ENCODE measurements at places on chromosomes 5 and 9.

GRCh38 chr9:122883125-122883524 lies 22.0 kb downstream of the RC3H2 start:
- DNase-seq = no peak

GRCh38 chr5:58244819-58245475 lies 214.9 kb downstream of the PLK2 start:
- DNase-seq = no peak

DNA sequence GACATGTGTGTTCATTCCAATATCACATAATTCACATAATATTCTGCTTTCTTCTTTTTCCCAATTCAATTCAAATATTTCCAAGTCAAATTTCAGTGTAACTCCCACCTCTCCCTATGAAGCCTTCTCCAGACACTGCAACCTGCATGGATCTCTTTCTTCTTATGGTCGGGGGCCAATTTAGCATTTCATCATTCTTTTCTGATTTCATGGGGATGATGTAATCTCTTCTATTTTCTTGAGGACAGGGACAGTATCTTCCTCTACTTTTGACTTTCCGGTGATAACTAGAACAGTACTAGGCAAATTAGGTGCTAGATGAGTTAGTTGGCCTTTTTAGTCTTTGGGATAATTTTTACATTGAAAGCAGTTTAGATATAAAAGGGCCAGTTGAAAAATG lies 92.7 kb downstream of the CARTPT start:
- no peak for DNase-seq

GRCh38 chr9:136975644-136976043 lies 1.7 kb upstream of the PTGDS start:
- no peak for DNase-seq

GRCh38 chr9:83934569-83935275 lies 13.5 kb upstream of the KIF27 start:
- DNase-seq = no peak

GRCh38 chr9:70010015-70010414 lies 33.6 kb upstream of the MAMDC2 start:
- DNase-seq = no peak

DNA sequence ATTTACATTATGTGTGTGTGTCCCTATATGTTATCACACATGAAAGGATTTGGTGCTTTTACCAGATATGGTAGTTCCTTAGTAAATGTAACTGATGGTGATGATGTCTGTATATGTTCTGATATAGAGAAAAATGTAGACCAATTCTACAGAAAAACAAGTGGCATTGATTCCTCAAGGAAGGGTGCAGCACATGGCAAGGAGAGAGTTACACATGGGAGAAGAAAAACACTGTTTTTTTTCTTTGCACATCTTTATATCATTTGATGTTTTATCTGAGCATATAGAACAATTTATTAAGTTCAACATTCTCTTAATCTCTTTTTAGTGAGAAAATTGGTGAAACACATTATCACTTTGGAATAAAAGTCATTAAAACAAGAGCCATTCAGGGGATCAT lies 535.0 kb upstream of the KLF4 start:
- DNase-seq = no peak

DNA sequence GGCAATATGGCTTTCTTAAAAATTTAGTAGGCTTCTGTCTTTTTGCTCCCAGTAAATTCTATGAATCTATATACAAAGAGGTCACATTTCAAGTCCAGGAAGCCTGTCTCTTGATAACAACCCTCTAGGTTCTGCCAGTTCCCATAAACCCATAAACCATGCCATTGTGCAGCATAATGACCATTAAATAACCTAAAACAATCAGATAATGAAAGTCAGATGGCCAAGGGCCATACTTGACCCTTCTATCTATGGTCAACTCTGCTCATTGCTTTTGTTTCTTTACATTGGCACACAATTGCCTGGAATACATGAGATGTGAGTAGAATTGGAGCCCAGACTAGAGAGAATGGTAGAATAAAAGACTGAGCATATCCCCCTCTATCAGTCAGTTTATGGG lies 305.4 kb upstream of the KIF2A start:
- no peak for DNase-seq

- no peak for DNase-seq
These were observed 19.7 kb upstream of the TRAF1 start for GRCh38 chr9:120946259-120946658.

DNA sequence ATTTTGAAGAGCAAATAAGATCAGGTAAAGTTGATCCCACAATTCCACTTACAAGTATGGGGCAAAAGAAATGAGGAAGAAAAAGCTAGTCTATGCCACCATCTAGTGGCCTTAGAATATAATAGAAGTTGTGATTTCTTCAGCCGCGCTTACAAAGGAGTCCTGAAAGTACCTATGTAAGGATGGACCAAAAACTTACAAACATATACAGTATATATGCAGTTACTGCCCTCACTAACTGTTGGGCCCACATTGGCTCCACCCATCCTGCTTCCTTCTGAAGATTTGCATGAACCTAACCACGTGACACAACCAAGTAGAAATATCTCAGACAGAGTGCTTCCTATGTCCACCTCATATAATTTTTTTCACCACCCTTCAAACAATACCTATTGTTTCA lies 11.7 kb upstream of the OR13D1 start:
- no peak for DNase-seq

- no peak for DNase-seq
These were observed 167.8 kb upstream of the TUT7 start for GRCh38 chr9:86521977-86522376.

GRCh38 chr5:75319638-75320037 lies 17.4 kb upstream of the HMGCR start:
- DNase-seq = no peak

DNA sequence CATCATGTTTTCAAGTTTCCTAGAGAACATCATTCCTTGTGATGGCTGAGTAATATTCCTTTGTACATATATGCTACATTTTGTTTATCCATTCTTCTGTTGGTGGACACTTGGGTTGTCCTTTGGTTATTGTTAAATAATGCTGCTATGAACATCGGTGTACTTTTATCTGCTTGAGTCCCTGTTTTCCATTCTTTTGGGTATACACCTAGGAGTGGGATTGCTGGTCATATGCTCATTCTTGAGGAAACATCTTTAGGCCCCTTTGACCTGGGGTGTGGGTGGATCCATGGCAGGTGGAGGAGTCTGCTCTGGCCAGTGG lies 25.3 kb downstream of the GALNT12 start:
- no peak for DNase-seq

DNA sequence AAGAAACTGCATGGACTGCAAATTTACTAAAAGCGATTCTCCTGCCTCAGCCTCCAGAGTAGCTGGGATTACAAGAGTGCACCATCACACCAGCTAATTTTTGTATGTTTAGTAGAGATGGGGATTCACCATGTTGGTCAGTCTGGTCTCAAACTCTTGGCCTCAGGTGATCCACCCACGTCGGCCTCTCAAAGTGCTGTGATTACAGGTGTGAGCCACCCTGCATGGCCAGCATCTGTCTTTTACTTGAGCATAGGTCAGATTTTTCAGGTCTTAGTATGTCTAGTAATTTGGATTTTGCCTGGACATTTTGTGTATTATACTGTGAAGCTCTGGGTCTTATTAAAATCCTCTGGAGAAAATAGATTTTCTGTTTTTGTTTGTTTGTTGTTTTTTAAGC lies 277.8 kb upstream of the VLDLR start:
- DNase-seq = no peak

GRCh38 chr9:115137526-115137925 lies 19.6 kb upstream of the TNC start:
- no peak for DNase-seq

GRCh38 chr9:109198736-109199382 lies 31.8 kb upstream of the FRRS1L start:
- no peak for DNase-seq

- DNase-seq = no peak
These were observed 50.1 kb upstream of the MACIR start for GRCh38 chr5:103208460-103208859.

DNA sequence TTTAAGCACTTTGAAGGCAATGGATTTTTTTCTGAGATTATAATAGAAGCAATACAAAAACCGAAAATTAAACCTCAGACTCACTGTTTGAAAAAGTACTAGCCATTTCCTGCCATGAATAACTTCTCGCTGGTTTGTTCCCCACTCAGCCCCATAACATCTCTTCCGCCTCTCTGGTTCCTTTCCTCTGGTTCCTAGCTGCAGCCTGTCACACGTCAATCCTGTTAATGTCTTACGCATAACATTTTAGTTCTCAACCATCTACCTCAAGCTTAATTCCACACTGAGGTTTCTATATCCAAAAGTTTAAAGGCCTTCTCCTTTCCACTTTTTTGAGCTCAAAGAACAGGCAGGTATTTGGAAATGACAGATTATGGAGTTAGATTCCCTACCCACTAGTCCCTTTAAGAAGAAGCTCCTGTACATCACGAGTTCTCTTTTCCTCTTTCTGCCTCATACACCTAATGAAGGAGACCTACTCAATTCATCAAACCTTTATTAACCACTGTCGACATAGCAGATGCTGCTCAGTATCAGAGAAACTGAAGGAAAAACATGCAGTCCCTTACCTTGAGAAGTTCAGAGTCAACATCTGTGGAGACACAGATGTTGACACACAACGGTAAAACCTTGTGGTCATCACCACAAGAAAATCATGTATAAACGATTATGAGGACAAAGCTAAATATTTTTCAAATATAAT lies 243.0 kb upstream of the PTGER4 start:
- DNase-seq = no peak

DNA sequence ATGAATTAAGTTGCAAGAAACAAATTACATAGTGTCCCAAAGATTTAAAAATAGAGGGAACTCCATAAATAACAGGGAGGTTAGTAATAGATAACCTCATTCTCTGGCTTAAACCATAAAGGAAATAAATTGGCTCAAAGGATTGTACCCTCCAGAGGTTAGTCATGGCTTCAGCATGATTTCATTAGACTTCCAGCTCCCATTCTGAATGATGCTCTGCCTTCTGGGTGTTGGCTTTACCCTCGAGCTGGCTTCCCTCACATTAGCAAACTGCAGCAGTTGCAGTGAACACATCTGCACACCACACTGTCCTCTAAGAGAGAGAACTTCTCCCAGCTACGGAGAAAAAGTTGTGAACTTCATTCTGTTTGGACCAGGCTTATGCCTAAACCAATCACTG lies 70.4 kb downstream of the RGS7BP start:
- no peak for DNase-seq

DNA sequence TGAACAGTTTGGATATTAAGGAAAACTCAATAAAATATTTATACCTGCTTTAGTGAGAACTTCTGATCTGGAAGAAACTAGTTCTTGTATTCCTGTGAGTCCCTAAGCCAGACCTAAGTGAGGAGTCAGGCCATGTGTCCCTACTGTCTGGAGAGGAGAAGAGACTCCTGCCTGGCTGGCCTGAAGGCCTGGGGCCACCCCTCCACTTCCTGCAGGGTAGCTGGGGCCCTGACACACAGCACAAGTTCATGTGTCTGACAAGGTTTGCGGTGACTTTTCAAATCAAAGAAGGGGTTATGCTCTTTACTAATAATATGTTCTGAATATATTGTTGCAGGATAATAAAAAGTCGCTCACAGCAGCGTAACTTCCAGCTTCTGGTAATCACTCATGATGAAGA lies 16.1 kb upstream of the IL13 start:
- no peak for DNase-seq

DNA sequence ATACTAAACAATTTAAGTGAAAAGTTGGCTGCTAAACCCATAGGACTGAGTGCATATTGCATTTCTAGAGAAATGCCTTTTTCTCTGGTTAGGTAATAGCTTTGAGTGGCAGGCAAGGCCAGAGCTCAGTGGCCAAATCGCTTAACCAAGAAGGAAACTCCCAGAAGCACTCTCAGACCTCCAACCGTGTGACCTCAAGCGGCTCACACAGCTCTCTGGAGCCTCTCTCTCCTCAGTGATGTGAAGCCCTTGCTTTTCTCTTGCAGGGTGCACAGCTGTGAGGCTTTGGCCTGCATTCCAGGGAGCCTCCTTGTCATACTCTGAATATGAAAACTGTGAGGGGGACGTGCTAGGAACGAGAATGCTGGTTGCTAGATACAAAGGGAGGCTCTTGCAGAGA lies 106.7 kb downstream of the INSYN2B start:
- no peak for DNase-seq

DNA sequence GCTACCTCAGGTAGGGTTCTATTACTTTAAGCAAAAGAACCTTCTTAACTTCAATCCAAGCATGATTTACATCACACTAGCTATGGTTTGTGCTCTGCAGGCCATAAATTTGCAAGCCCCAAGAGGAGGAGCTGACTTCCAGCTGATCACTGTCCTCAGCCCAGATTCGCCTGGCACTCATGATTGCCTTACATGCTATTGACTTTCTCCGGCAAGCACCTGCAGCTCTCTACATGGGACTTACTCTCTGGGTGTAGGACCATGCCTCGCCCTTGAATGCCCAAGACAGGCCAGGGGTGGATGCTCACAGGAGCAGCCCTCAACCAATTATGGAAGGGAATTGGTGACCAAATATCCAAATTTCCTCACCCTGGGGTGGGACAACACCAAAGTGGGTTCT lies 99.8 kb downstream of the ESM1 start:
- DNase-seq = no peak

DNA sequence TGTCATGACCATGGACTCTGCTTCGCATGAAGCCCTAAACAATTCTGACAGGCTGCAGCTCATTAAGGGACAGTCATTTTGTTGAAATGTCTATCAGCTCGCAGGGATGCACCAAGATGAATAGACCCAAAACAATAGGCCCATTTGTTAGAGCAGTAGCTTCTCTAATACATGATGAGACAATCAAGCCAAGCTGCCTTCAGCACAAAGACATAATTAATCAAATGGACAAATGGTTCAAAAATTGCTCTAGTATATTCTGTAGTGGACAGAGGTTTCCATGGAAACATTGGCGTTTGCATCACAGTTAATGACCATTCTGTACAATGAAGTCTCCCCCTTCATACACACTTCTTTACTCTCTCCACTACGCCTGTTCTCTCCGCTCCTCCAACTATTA lies 274.6 kb downstream of the ANXA1 start:
- no peak for DNase-seq

GRCh38 chr9:114151426-114151956 lies 3.8 kb upstream of the COL27A1 start:
- DNase-seq = no peak

DNA sequence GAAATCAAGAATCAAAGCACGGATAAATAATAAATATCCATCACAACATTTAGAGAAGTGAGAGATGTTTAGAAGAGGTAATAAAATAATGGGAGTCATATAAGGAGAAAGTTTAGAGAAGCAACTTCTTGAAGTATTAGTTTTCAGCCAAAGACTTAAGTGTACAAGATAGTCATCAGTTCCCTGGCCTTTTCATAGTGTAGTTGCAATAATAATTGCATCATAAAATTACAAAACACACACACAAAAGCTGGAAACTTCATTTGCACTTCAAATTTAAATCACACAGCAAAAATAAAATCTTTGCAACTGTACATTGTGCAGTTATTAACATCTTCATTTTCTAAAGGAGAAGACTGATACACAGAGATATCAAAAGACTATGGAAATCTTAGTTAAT lies 319.1 kb upstream of the RGMB start:
- DNase-seq = no peak
